Activated naive CD4-positive, alpha-beta T cell treated with Interleukin-2 at 50 U/mL for 16 hours (primary cell): ENCODE measurements at places on chromosomes 12 and 14.

DNA sequence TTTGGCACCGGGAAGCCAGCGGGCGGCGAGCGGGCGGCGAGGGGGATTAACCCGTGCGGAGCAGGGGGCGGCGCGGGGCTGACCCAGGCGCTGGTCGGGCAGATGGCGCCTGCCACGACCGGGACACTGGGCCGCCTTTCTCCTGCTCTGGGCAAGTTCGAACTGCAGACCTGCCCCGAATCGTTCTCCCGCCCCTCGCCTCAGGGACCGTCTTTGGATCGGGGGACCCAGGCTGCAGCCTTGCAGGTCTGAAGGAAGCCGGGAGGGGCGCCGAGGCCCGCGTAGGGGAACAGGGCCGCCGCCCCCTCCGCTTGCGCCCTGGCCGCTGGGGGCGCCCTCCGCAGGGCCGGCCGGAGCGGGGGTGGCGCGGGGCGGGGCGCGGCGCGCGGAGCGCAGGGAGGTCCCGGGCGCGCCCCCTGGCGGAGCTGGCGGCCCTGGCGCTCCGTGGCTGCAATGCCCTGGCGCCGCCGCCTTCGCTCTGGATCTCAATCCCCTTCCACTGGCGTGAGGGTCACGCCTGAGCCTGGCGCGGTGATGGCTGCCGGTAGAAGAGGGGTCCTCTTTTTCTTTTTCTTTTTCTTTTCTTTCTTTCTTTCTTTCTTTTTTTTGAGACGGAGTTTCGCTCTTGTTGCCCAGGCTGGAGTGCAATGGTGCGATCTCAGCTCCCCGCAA lies 449 bp upstream of the LTBP2 start:
- DNase-seq: peak; percentile 83

- DNase-seq: no peak
Observed at GRCh38 chr14:91843437-91843836, 23.9 kb downstream of the TC2N start.

DNA sequence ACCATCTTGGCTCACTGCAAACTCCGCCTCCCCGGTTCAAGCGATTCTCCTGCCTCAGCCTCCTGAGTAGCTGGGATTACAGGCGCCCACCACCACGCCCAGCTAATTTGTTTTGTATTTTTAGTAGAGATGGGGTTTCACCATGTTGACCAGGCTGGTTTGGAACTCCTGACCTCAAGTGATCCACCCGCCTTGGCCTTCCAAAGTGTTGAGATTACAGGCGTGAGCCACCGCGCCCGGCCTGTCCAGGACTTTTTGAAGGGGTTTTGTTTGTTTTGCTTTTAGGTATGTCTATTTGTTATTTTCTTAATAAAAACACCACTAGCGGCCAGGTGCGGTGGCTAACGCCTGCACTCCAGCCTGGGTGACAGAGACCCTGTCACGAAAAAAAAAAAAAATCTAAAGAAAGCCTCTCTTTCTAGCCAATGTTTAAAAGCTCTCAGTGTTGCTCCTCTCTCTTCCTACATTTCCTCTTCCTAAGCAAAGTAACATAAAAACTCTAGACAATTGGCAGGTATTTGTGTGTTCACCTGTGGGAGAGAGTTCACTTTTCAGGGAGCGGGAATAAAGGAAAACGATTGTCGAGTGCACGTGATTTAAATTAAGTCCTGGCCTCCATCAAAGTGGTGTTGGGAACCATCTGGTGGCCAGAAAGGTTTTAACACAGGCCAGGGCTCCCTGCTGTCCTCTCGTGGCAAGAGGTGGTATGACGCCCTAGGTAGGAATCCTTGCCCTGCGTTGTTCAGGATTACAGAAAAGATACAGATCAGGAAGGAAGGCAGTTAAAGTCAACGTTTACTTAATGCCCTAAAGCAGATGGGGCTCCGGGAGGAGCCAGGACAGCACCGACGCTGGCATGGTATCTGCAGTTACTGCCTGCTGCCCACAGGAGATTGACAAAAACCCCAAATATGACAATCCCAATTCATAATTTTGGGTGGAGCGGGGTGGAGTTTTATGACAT lies 36.2 kb upstream of the ATP23 start:
- DNase-seq: peak; percentile 87

- no peak for DNase-seq
Observed at GRCh38 chr14:90616313-90616712, 199.9 kb downstream of the TTC7B start.

GRCh38 chr12:4852911-4853310 lies 56.8 kb upstream of the KCNA1 start:
- DNase-seq: no peak

DNA sequence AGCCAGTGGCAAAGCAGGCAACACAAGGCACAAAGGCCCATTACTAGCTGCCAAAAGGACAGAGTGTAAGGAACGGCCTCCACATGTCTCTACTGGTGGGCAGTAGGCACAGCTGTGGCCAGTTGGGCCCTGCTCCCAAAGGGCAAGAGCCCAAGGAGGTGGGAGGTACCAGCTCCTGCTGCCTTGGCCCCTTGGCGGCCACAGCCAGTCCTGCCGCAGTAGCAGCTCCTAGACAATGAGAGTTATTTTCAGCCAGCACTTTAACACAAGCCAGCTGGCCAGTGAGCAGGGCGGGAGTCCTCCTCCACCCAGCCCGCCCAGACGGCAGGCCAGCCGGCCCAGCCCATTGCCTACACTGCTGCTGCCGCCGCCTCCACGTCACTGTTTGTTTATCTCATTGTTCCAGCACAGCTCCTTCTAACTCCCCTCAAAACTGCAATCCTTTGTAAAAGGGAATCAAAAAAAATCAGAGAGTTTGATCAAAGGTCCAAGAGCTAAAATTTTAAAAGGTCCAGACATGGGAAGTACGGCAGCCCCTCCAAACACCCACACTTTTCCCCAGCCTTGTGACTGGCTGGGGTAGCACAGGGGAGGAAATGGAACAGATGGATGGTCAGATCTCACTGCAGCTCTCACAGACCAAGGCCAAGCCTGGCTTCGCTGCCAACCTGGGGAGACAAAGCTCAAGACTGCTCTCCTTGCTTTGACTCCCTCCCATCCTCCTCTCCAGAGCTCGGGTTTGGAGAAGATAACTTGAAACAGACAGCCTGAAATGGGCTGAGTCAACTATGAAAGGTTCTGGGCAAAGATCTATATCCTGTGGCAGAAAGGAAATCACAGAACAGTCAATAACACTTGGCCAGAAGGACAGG lies 33.5 kb downstream of the FMNL3 start:
- DNase-seq: no peak

DNA sequence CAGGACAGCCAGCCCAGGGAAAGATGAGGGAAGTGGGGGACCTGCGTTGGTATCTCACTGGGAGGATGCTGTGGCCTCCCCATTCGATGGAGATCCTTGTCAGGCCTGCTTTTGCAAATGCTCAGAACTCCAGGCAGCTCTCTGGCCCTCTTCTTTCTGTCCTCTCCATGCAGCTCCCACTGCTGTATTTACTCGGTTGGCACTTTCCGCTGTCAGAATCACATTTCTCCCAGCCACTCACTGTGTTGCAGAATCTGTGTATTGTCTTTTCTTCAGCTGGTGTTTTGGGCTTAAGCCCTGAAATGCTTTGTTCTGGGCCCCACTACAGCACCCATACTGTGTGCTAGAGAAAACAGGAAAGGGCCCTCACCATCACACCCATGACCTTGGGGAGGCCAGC lies 401.1 kb downstream of the RGS6 start:
- DNase-seq: no peak

DNA sequence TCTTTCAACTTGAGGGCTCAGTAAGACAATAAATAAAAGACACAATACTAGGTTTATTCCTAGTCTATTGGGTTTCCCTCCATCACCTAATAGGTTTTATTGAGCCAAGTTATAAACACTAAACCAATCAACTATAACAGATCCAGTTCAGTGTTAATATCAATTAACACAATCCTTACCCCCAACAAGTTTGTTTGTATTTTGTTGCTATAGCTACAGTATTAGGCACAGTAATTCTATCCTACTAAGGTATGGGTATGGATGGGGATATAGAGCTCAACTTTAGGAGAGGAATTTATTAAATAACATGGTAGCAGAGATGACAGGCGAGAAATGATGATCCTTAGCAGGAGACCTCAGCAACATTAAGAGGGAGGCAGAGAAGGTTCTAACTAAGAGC lies 13.3 kb downstream of the PPP4R3A start:
- DNase-seq: no peak

GRCh38 chr12:41174602-41175001 lies 13.5 kb upstream of the PDZRN4 start:
- DNase-seq: no peak

GRCh38 chr12:115451780-115452736 lies 768.1 kb upstream of the TBX3 start:
- no peak for DNase-seq

DNA sequence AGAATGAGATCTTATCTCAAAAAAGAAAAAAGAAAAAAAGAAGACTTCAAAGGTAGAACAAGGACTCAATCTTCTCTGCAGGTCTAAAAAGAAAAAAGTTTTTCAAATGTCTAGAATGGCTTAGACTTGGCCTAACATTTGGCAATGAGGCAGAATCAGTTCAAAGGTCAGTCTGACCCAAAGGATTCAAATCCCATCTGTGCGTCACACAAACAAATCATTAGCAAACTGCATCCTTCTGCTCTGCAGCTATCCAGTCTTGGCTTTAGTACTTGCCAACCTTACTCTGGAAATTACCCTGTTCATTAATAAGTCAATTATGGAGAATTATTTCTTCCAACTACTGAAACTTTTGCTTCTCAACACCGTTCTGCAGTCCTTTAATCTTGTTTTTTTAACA lies 3.1 kb downstream of the YAF2 start:
- no peak for DNase-seq

DNA sequence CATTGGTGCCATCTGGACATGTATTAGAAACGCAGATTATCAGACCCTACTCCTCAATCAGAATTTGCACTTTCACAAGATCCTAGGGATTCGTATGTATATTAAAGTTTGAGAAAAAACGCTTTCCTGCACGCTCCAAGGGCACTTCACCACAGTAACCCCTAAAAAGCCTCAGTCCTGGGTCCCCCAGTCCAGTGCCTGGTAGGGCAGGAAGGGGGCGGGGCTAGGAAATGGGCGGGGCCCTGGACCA lies 369 bp downstream of the DEPDC4 start:
- no peak for DNase-seq

DNA sequence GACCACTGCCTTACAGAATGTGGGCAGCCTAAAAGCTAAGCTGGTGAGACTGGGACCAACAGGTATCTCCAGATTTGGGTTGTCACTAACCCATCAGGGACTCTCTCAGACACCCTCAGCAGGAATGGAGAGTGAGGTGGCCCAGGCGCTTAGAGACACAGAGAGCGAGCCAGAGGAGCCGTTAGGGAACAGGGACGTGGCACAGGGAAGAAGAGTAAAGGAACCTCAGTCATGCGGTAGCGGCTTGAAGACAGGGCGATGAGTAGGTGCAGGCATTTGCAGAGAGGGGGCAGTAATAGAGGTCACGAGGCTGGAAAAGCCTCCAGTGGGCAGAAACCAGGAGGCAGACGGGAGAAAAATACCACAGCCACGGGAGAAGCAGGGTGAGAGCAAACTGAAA lies 158.0 kb upstream of the CCND2 start:
- DNase-seq: no peak

DNA sequence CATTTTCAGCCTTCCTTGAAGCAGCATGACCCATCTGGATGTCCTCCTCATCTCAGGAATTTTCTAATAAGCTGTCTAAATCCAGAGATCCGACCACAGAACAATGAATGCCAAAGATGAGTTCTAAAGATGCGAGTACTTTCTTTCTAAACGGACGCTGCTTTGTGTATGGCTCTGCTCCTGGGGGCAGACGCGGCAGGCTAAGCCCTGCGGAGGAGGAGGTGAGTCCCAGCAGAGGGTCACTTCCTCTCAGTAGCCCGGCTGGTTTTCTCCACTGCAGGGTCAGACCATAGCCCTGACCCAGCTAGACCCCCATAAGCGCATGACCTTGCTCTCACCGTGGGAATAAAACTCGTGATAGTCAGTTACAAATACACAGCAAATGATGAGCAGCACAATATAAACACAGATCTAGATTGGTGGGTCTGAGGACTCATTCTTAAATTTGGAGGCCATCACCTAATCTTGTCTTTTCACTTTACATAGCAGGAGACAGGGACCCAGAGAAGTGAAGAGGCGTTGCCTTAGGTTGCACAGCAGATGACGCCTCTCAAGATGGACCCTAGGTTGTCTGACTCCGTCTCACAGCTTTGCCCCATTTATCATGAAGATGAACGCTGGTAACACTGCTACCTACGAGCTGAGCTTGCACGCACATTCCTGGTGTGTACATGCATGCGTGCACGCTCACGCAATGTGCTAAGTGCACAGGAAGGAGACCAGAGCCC lies 16.6 kb downstream of the SSH1 start:
- DNase-seq: no peak

GRCh38 chr12:94674051-94674451 lies 23.7 kb upstream of the TMCC3 start:
- no peak for DNase-seq

GRCh38 chr14:45125754-45126153 lies 8.5 kb downstream of the FKBP3 start:
- DNase-seq: no peak

DNA sequence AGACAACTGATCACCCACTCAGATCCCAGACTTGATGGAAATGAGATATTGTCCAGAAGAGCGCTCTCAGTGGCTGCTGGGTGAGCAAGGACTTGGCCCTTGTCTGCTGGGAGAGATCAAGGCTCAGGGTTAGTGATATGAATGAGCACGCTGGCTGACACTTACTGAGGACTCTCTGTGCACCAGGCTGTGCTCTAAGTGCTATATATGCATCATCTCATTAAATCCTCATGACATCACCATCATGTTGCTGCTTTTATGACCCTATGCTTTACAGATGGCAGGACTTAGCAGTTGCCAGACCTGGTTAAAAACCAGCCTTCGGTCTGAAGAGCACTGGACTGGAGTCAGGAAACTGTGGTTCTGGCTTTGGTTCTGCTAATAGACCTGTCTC lies 260.9 kb downstream of the VRK1 start:
- no peak for DNase-seq

GRCh38 chr14:68757618-68758081 lies 35.2 kb downstream of the ZFP36L1 start:
- no peak for DNase-seq

GRCh38 chr12:128557231-128557630 lies 266.5 kb downstream of the SLC15A4 start:
- no peak for DNase-seq

- no peak for DNase-seq
Observed at GRCh38 chr12:122137681-122138080, 36.3 kb downstream of the IL31 start.

DNA sequence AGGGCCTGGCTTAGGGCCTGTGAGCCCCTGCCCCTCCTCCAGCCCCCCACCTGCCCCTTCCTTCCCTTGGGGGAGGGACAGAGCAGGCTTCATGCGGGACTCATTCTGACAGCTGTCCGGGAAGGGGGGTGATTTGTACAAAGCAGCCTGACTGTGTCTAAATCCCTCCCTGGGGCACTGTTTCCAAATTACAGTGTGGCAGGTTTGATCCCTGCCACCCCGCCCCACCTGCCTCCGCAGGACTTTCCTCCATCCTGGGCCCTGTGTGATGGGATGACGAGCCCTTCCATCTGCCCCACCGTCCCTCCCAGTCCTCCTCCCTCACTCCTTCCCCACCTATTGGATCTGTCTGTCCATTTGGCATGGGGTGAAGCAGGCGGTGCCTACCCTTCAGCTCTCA lies 363.9 kb downstream of the BCL11B start:
- no peak for DNase-seq

- DNase-seq: peak; percentile 23
Observed at GRCh38 chr12:117587631-117588287, 226.3 kb upstream of the NOS1 start.
